ENCODE measurements at places on chromosomes 1 and 21. TPM values are rescaled to one million over a fixed set of nuclear protein-coding genes. Genes with fewer than 3 reads are reported as not detected.

DNA sequence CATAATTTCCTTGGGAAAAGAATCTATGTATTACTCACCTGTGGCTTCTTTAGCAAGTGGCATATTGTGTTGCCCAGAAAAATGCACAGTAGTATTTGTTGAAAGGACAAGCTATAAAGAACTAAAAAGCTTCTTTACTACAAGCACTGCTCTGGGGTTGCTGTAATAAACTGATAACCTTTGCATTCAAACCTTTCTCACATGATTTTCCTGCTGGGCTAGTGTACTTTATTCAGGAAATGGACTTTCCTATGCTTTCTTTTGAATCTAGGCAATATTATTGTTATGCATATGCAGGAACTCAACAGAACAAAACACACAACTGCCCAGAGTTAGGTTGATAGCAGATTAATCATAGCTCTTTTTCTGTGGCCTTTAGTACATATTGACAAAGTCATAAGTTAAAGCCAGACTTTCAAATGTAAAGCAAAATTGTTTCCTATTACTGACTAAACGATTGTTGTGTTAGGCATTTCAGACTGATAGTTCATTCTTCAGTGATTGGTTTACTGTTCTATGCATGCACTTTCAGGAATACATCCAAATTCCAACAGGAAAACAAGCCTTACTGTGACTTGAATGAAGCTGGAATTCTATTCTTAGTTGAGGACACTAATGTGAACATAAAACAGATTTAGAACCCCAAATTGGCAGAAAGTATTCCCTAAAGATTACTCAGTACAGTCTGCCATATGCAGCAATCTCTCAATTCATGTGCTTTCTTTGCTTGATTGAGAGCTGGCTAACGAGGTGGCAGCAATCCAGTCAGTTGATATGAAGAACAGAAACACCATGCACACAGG, 564.3 kb upstream of the NEGR1 start:
- no peak for DNase-seq

DNA sequence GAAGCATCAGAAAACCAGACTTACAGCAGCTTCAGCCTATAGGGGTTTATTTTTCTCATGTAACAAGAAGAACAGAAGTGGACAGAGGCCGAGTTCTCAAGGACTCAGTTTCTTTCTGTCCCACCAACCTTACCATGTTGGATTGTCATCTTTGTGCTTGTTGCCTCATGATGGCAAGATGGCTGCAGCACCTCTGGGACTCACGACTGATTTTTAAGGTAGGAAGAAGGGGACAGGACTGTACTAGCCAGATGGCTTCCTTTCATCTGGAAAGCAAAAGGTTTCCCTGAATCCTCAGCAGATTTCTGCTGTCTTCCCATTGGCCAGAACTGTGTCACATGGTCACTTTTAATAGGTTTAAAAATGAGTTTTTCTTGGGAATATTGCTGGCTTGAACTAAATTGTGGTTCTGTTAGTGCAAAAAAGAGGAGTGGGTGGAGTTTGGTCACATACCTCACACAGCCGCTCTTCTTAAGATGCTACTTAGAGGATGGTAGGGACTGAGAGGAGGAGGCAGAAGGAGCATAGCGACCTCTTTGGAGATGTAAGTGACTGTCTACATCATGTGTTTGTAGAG, 48.1 kb upstream of the ENAH start:
- DNase-seq: no peak

Gene NLRP3
- total RNA-seq: 0.67 TPM

DNA sequence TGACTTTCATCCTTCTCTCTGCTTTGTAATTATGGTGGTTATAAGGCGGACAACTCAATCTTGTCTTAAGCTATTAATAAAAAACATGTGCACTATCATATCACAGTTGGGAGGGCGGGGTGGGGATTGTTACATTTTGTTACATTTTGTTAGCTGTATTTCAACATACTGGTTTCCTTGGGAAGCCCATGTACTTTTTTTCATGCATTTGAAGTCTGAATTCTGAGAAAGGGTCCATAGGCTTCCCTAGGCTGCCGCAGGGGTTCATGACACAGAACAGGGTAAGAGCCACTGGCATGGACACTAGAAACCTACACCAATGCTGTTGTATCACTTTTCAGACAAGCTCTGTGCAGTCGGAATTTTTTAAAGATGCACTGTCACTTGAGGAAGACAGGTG, 178.8 kb downstream of the ETS2 start:
- no peak for DNase-seq

GRCh38 chr1:198776602-198777029, 137.8 kb downstream of the PTPRC start:
- no peak for DNase-seq

Gene FLG
- 0.83 TPM for total RNA-seq

Gene CYP4Z1
- total RNA-seq: 0.94 TPM

GRCh38 chr1:50970509-50970887, 453 bp downstream of the CDKN2C start:
- no peak for DNase-seq

Gene VHLL
- total RNA-seq: not detected

- no peak for DNase-seq
Measured at GRCh38 chr1:17212487-17213121, 7.7 kb downstream of the PADI1 start.

Gene AIRE
- total RNA-seq: not detected

DNA sequence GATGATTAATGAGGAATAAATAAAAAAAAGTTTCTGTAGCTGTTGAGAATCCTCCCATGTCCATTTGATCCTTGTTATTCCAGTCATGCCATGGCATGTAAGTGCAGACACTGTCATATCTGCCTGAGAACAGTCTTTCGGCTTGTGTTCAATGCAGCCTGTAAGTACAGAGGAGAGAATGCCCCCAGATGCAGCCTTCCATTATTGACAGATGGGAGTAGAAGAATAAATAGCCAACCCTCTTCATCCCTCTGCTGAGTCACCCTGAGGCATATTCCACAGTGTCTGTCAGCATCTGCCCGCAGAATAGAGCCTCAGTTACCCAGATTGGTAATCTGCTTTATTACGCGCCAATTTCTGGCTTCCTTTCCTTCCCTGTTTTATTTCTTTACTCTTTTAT, 139.4 kb downstream of the LRRC7 start:
- DNase-seq: no peak

DNA sequence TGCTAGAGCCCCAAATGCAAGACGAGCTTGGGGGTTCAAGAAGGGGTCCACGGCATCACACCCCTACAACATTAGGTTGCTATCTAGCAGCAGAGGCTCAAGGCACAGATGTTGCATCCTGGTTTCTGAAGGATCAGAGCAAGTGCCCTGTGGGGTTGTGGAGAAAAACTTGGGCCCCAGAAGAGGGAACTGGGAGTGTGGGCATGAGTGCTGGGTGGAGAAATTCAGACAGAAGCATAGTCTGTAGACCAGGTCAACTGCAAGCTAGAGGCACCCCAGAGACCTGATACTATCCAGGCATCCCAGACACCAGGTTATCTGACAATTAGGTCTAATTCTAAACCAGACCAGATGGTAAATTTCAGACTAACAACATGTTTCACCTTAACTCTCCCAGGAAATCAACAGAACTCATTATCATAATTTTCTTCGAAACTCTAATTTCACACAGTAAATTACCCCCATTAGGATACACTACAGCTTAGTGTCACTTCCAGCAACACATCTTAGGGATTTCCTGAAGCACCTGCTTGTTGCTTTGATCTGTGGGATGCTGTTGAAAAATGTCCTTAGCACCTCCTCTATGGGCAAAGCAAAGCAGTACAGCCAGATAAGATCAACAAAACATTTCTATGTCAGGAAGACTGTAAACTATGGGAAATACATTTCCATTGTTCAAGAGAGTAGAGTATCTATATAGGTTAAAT, 179.3 kb downstream of the VAV3 start:
- DNase-seq: no peak

GRCh38 chr21:34906401-34906800, 142.7 kb downstream of the RUNX1 start:
- DNase-seq: no peak

GRCh38 chr1:11575553-11575952, 78.7 kb downstream of the FBXO2 start:
- no peak for DNase-seq

GRCh38 chr1:111221276-111221632, 6.3 kb upstream of the CHI3L2 start:
- DNase-seq: no peak

- DNase-seq: peak; percentile 37
Measured at GRCh38 chr1:24966121-24966723, 36.1 kb upstream of the RUNX3 start.

DNA sequence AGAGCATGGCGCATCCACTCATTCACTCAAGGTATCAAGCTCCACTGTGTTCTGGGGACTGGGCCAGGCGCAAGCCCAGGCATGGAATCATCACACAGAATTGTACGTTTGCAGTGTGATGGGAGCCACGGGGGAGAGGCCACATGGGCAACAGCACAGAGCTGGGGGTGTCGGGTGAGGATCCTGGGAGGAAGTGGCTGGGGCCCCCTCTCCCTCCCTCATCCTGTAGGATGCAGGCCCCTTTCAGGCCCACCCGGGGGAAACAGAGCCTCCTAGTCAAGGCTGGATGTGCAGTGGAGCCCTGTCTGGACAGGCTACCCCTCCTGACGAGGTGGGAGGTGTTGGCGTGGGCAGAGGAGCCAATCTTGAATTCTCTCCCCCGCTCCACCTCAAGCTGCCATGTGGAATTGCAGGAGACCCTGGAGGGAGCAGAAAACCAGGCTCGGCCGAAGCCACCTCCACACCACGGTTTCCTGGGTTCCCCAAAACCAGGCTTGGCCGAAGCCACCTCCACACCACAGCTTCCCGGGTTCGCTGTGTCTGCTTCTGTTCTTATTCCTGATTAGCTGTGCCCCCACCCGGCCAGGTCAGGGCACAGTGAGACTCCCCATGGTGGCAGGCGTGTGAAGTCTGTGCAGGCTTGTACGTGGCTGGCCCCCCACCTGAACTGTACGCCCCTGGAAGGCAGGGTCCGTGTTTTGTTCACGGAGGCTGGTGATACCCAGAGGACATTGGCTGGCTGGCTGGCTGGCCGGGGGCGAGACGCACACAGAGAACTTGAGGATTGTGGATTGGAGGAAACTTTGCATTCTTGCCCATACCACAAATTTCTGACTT, 4.2 kb upstream of the C1orf174 start:
- no peak for DNase-seq

GRCh38 chr1:230982696-230983095, 3.8 kb downstream of the ARV1 start:
- DNase-seq: no peak

Gene PGBD5
- total RNA-seq: 4.1 TPM

Gene PLPPR4
- not detected for total RNA-seq

DNA sequence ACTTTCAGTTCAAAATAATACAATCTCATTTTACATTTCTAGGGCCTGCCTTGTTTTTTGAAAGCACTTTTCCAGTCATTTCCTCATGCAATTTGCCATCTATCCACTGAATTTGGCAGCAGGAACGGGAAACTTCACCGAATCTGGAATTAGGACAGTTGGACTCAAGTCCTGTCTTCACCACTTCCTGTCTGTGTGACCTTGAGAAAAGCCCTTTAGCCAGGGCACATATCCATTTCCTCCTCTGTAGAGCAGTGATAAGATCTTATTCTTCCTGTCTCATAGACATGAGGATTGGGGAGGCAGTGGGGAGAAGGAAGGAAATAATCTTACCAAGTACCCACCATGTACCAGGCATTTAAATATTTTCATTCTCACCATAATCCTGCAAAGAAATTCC, 12.0 kb downstream of the VAV3 start:
- DNase-seq: no peak

GRCh38 chr1:158353303-158354075, at the start of gene CD1E:
TSS of gene CD1E (plus strand) at chr1:158353894. CDS start at chr1:158353989, 95 bp downstream.
- no peak for DNase-seq

Gene DCAF6
- total RNA-seq: 139 TPM

DNA sequence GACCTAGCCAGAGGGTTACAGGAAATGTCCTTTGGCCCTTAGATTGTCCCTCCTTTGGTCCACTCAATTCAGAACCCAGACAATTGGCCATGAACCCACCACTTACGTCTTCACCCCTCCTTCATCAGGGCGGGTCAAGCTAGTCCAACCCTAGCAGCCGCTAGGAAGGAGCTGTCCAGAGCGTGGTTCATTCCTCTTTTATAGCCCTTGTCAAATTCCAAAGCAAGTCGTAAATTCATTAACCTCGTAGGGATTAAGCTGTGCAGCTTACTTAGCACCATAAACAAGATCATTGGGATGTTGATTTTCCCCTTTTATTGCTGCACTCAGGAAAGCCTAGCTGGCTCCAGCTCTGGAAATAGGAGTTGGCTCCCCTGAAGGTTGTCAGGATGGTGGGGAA, 90.1 kb downstream of the TMEM53 start:
- DNase-seq: peak; percentile 75

DNA sequence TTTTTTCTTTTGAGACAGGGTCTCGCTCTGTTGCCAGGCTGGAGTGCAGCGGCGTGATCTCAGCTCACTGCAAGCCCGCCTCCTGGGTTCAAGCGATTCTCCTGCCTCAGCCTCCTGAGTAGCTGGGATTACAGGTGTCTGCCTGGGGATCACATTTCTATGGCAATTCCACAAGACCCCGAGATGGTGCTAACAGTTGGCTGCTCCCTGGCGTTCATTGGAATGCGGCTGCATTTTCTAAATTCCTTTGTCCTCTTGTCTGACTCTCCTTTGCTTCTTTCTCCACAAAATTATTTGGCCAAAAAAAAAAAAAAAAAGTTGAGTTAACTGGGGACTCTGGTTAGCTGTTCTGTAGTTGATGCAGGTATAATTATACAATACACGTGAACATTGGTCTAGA, 176.4 kb downstream of the ETS2 start:
- DNase-seq: no peak

DNA sequence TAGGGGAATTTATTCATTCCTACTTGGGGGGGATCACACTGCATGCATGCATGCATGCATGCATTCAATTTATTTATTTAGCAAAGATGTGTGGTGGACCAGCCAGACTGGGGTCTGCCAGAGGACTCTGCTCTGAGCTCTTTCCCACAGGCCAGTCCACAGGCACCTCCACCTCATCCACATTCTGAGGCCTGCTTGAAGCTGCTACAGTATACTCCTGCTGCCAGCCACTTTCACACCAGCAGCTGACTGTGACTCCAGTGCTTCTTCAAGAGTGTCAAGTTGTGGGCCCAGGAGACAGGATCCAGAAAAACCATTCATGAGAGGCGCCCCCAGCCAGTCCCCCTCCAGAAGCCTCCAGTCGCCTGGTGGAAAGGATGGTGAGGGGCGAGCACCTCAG, 30.9 kb downstream of the SSBP3 start:
- no peak for DNase-seq

Gene ATP1A2
- 7.4 TPM for total RNA-seq

Gene MTARC1
- 3.3 TPM for total RNA-seq

DNA sequence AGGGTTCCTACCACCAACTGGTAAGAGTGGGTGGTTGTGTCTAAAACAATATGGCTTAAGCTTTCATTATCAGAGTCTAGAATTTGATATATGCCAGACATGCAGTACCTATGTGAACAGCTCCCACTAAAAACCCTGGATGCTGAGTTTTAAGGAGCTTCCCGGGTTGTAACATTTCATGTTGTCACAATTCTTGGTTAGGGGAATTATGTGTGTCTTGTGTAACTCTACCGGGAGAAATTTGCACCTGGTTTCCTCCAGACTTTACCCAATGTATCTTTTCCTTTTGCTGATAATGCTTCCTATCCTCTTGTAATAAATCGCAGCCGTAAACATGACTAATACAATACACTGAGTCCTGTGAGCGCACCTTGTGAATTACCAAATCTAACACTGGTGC, 48.3 kb downstream of the ARID4B start:
- no peak for DNase-seq
